K562 (cell line): ENCODE measurements at places on chromosomes 7 and 10. TPM values are rescaled to one million over a fixed set of nuclear protein-coding genes. Genes with fewer than 3 reads are reported as not detected.

DNA sequence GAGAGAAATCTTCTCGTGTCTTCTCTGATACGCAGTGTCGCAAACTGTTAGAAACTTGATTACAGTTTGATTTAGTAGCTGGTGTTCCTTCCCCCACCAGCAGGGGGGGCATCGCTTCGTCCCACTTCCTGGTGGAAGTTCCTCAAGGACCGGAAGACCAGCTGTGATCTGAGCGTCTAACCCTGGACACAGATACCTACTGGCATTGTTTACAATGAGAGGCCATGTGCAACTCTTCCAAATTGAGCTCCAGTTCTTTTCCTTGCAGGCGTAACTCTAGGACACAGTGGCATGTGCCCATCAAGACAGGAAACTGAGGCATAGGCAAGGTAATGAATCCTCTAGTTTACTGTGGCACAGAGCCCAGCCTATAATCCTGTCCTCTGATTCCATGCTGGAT lies 219.0 kb downstream of the CCDC3 start:
- DNase-seq = peak; percentile 65

GRCh38 chr7:69622014-69622835 lies 23.9 kb downstream of the AUTS2 start:
- DNase-seq = no peak

- no peak for DNase-seq
Measured at GRCh38 chr7:77649716-77650349, 46.4 kb upstream of the RSBN1L start.

Gene SCRN1
- total RNA-seq = 0.33 and 0.49 TPM in 2 replicates

GRCh38 chr7:103059471-103059870 lies 15.1 kb downstream of the FBXL13 start:
- no peak for DNase-seq

DNA sequence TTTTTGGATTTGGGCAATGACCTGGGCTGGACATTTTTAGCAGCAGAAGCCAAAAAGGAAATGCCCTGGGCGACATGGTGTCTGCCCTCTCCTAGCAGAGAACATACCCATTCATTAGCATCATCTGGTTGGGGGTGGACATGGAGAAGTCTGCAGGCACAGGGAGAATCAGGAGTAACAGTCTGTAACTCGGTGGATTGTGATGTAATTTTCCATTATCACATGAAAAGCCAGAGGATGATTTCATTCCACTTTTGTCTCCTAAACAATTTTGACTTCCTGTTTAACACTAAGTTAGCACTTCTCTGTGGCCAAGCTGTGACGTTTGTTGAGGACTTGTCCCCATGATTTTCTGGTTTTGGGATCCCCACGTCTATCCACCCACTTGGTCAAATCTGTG lies 153.8 kb upstream of the HABP2 start:
- DNase-seq = no peak

DNA sequence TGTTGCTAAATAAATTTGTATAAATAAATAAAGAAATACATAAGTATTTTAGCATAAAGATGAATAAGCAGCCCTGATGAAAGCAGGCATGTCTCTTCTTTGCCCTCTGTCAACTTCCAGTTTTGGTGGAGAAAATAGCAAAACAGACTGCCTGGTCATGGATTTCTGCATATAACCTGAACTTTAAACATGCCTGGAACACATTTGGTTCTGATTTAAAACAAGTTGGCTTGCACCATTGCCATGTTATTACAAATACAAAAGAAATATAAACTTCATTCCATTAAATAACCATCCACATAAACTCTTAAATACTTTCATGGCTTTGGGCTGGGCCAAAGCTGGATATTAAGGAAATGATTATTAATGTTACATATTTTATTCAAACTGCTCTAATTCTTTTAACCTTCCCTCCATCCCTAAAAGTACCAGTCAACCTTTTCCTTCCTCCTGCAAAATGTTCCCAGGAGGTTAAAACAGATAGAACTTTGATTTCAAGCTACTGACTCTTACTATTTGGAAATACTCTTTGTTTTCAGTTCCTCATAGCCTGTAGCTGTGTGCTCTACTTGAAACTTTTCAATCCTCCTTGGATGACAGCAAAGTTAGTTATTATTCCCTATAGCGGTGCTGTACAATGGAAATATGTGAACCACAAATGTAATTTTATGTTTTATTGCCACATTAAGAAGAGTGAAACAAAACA lies 96.3 kb downstream of the BICC1 start:
- DNase-seq = no peak

DNA sequence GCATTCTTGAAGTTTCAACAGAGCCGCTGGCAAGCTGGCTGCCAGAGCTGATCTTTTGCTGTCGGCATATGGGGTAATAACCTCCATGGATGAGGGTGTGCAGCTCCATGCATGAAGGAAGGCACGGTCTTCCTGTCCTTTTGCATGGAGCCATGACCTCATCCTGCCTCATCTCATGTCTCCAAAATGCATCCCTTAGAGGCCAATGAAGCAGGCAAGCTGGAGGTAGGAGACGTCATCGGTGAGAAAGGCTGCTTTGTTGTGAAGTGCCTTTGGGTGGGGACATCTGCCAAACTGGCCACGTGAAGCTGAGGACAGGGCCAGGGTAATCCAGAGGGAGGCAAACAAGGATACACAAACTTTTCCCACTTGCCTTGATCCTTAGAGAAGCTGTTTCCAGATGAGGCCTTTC lies 161.5 kb upstream of the TBX20 start:
- no peak for DNase-seq

DNA sequence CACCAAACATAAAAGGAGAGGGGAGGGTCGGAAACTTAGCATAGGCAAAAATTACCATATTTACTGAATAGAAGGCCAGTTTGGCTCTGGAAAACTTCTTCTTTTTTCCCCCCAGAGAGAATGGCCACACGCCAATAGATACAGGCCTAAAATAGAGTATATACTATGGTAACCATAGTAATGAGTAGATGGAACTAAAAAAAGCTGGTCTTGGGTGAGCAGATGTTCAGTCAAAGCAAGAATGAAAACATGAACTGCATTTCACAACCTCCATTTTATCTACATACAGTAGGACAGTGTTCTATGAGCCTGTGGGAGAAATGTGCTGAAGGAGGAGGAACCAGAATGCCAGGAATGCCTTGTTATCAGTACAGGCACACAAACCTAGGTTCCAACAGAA lies 141.7 kb upstream of the SEMA3A start:
- no peak for DNase-seq

Gene FRMPD2
- 0.38 and 0.44 TPM in 2 replicates for total RNA-seq

GRCh38 chr10:127834221-127834620 lies 58.5 kb downstream of the CLRN3 start:
- no peak for DNase-seq

DNA sequence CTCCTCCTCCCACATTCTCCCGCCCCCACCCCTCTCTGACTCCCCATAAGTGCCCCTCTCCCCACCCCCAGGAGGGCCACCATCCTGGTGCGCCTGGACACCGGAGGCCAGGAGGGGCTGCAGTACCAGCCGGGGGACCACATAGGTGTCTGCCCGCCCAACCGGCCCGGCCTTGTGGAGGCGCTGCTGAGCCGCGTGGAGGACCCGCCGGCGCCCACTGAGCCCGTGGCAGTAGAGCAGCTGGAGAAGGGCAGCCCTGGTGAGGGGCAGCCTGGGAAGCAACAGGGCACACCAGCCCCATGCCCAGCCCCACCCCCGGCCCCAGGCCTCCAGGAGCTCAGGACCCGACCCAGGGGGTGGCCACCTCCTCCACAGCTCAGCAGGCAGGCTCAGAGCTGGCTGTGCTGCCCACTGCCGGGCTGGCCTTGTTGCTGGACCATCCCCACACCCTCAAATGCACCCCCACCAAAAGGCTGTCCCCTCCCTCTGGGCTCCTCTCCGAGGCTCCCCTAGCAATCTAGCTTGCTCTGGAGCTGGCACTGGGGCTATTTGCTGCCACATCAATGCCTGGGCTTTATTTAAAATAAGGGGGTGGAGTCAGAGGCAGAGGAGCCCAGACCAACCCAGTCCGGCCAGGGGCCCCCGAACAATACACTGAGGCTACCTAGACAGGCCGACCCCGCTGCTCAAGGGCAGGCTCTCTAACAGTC lies 14.8 kb downstream of the ATG9B start:
- peak; percentile 85 for DNase-seq

GRCh38 chr10:108632144-108632543 lies 1291.2 kb downstream of the XPNPEP1 start:
- no peak for DNase-seq

DNA sequence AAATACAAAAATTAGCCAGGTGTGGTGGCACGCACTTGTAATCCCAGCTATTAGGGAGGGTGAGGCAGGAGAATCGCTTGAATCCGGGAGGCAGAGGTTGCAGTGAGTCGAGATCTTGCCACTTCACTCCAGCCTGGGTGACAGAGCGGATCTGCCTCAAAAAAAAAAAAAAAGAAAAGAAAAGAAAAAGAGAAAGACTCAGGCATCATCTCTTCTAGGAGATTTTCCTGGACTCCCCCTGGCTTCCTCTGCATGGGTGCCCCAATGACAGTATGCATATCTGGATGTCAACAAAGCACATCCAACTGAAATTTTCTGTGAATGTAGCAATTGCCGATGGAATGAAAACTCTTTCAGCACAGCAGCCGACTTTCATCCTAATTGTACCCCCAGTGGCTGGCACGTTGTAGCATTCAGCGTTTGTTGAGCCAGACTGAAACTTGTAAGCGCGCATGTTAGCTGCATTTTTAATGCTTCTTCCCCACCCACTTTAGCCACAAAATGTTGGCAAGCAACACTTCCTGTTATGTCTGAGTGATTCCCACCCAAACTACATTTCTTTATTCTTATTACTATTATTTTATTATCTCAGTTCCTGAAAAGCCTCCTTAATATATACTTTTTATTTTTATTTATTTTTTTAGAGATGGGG lies 70.2 kb downstream of the PRTFDC1 start:
- DNase-seq = no peak

- DNase-seq = peak; percentile 83
Measured at GRCh38 chr10:14604181-14605142, 170.2 kb downstream of the FAM107B start.
